ENCODE measurements at places on chromosomes 1 and 21.

DNA sequence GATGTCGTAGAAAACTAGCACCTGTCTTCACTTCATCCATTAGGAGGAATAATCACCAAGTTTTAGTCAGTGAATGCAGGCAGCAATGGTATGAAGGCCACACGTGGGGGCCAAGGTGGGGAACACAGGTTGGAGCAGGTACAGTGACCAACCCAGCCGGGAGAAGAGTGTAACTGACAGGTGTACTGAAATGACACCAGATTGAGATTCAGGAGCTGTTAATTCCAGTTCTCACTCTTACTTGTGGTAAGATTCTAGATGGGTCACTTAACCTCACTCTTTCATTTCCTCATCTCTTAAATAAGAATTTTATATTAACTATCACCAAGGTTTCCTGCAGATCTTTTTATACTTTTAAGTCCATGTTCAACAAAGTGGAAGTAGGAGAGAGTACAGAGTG lies 206.2 kb upstream of the PTBP2 start:
- no peak for DNase-seq

DNA sequence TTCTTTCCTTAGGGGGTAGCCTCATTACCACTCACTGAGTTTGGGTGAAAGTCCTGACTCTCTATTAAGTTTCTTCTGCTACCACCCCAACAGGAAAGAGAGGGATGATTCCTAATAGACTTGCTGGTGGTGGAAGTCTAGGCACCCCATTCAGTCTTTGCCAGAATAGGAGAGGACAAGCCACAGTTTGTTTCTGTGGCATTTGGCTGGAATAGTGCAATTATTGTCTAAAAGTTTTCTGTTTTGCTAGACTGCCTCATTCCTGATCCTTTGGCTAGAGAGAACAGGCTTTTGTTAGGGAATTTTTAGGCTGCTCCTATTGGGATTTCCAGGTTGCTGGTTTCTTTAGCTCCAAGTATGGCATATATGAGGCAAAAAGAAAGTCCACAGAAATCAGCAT lies 9.9 kb upstream of the HJV start:
- DNase-seq = no peak

DNA sequence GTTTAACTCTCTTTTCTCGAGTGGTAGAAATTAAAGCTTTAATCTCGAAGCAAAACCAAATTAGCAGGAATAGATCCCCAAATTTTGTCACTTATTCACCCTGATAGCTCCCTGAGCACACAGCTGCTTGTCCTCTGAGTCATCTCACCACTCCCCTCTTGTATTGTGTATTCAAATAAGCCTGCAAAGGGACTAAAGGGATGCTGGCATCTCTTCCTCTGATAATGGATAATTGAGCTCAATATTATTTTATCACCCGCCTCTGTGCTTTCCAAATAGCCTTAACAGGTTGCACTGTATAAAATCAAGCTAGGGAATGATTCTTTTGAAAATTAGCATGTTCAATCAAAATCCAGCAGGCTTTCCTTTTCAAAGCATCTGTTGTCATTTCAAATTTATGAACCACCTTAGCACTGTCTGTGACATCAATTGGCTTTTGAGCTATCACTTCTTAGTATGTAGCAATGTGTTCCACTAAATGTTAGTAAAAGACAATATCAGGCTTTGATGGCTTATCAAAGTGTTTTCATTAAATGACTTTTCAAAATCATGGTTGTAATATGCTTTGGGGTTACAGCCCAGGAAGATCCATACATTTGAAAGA lies 561.6 kb downstream of the PLA2G4A start:
- no peak for DNase-seq

DNA sequence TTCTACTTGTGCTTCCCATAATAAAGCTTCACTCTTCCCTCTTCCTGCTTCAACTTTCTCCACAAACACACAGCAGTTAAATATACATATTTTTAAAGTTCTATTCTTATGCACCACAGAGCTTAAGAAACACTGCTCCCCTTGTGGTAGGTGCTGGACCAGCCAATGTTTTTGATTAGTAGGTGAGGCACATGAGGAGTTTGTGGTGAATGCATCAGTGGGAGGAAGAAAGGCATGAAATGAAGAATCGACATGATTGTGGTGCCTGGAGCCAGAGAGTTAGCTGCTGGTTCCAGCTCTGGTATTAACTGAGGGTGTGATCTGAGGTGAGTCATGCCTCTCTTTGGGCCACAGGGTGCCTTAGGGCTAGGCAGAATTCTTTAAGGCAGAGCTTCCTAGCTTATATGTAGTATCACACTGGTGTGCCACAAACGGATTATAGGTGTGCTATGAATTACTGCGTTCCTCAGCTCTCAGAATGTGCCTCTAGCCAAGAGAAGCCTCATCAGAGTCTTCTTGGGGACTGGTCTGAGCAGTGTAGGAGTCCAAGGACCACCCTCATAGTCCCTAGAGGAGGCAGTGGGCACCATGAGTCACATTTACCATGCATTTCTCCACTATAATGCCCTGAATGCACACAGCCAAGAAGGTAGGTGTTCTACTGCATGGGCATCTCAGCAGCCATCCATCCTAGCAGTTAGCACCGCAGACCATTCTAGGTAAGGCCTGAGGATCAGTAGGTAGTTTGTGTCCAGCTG lies 97.4 kb upstream of the SGIP1 start:
- DNase-seq = peak; percentile 54

DNA sequence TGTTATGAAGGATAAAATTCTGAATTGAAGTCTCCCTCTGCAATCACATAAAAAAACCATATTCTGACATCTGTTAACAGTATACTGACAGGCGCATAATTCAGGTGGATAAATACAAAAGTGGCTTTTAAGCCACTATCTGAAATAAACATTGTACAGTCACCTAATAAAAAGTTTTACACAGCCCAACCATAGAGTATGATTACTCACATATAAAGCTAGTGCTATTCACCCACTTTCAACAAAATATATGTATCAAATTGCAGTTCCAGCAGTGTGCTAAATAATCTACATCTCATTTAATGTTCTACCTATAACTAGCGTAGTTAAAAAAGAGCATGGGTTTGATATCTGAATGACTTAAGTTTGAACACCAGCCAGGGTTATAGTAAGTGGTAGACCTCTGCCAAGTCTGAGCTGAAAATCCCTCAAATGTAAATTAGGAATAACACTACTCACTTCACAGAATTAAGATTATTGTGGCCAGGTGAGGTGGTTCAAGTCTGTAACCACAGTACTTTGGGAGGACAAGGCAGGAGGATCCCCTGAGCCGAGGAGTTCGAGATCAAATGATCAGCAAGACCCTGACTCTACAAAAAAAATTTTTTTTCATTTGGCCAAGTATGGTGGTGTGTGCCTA lies 3.9 kb downstream of the EGLN1 start:
- no peak for DNase-seq

DNA sequence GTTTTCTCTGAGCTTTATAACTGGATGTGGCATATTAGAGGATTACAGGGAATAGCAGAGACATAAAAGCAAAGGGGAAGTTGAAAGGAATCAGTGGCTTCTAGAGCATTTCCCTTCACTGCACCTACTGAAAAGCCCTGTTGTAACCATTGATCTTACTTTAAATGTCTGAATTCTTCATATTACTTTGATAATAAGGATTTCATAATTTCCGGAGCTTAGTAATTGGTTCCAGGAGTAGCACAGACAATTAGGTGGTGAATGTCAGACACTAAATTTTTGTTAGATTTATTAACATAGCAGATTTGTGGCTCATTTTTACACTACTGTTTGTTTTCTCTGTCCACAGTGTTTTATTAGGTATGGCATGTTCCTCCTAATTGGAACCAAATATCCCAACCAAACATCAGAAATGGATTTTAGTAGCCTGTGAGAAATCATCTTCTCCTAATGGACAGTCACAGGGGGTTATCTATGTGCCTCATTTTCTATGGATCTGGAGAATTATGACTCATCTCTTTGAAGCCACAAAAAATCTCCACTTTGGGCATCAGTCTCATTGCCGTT lies 100.5 kb downstream of the GIPC2 start:
- no peak for DNase-seq

- no peak for DNase-seq
Measured at GRCh38 chr1:245431706-245432105, 276.9 kb downstream of the KIF26B start.

- DNase-seq = no peak
Measured at GRCh38 chr21:41808094-41808493, 41.2 kb upstream of the RIPK4 start.

DNA sequence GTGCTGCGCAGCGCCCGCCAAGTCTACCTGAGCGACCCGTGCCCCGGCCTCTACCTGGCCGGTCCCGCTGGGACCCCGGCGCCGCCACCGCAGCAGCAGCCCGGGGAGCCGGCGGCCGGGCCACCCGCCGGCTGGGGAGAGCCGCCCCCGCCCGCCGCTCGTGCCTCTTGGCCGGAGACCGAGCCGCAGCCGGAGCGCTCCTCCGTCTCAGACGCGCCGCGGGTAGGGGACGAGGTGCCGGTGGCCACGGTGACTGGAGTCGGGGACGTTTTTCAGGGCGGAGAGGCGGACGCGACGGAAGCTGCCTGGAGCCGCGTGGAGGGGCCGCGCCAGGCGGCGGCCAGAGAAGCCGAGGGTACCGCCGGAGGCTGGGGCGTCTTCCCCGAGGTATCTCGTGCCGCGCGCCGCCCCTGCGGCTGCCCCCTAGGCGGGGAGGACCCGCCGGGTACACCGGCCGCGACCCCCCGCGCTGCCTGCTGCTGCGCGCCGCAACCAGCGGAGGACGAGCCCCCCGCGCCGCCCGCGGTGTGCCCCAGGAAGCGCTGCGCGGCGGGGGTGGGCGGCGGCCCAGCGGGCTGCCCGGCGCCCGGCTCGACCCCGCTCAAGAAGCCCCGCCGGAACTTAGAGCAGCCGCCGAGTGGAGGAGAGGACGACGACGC lies 646 bp downstream of the IER5 start:
- no peak for DNase-seq

GRCh38 chr1:242225767-242226573 lies 227.1 kb upstream of the MAP1LC3C start:
- no peak for DNase-seq

- DNase-seq = no peak
Measured at GRCh38 chr1:5992814-5993555, 760 bp upstream of the NPHP4 start.

Data from CD4-positive, alpha-beta T cell treated with Interleukin-1 beta for 1 hour (primary cell).